Left colon (tissue), 2 donors: ENCODE measurements at places on chromosomes 1 and 21.

DNA sequence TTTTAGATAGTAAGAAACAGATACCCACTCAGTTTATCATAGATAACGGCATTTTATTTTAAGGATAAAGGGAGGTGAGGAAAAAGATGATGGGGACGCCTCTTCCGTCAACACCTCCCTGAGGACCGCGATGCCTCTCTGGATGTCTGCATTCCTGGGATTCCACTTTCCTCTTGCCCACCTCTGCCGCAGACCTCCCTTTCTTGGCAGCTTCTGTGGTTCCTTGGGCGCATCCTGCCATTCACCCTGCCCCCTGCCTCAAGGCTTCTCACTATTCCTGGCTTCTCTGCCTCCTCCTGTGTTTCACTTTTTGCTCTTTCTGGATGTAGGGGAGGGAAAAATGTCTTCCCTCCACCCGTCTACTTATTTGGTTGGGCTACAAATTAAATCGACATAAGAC, 19.9 kb downstream of the HUNK start:
- DNase-seq = no peak

DNA sequence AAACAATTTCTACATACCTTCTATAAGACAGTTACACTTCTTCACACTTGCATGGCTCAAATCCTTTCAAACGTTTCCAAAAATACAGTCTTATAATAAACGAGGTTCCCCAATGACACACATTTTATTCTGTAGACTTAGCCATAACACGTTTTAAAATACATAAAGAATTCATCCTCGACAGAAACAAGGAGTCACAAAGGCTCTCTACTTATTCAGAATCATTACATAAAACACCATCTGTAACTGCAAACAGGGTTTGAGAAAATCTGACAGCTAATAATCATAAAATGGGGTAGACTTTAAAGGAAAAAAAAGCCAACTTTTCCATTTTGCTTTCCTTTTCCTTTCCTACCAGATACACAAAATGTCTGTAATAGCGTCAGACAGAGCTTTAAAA, 1.8 kb downstream of the PIK3R3 start:
- no peak for DNase-seq

DNA sequence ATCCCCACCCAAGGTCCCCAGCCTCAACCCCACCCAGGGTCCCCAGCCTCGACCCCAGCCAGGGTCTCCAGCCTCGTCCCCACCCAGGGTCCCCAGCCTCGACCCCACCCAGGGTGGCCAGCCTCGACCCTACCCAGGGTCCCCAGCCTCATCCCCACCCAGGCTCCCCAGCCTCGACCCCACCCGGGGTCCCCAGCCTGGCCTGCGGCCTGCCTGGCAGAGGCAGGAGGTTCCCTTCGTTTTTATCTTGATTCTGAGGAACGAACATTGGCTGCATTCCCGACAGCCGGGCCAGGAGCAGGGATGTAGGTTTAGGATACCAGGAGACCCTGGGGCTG, 3.4 kb upstream of the PDE9A start:
- no peak for DNase-seq

DNA sequence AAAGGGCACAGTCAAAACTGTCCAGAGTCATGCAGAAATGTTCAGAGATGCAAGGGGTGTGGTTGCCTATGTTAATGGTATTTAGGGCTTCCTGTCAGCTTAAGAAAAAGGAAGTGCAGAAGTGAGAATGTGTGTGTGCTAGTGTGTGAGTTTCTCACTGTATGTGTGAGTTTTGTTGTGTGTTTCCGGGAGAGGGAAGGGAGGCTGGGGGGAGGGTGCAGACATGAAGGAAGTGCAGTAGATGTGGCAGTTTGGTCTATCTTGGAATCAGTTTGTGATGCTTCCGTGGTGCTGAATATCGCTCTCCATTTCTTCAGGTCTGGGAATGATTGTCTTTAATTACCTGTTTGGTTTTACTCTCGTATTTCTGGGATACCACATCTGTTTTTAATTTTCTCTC, 16.5 kb upstream of the ATP6V1G3 start:
- DNase-seq = peak; percentile 47

GRCh38 chr1:58670181-58670580, 29.7 kb downstream of the MYSM1 start:
- no peak for DNase-seq

DNA sequence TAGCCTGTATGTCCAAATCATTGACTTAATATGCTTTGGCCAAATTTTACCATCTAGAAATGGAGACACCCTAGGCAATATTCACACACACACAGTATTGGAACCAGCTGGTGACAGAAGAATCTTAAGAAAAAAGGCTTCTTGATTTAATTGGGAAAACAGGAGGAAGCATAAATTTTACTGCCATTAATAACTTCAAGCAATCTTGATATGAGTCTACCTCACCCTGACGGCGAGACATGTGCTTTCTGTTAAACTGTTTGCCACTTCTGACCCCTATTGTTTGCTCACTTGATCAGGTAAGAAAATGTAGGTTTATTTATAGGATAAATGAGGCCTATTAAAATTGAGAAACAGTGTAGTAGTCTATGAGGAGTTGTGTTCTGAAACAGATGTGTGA, 73.2 kb downstream of the KIFAP3 start:
- no peak for DNase-seq

DNA sequence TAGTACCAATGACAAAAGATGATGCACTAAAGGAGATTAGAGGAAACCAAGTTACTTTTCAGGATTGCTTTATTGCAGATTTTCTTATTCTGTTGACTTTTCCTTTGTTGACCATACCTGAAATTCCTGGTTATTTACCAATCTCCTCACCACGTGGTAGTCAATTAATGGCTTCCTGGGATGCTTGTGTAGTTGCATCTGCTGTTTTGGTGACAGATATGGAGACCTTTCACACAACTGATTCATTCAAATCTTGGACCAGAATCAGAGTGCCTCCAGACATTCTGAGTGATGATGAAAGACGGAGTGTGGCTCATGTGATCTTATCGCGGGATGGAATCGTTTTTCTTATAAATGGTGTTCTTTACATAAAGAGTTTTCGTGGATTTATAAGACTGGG, 91.3 kb downstream of the CATSPERE start:
- no peak for DNase-seq

DNA sequence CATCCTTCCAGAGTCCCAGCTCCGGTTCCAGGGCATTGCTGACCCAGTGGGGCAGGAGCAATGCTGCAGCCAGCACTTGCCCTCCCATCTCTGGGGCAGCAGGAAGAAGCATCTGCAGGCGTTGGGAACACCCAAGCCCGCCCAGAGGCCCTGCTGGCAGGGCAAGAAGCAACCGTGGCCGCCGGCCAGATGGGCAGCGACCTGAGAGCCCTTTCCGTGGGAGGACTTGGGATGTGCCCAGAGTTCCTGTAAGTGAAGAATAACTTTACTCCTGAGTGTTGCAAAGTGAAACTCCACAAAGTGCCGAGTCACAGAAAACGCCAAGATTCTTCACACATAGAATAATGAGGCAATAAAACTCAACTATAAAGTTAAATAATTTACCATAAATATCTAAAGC, 46.0 kb downstream of the GRIK3 start:
- no peak for DNase-seq

GRCh38 chr1:3700631-3701030, 48.3 kb downstream of the TP73 start:
- no peak for DNase-seq

DNA sequence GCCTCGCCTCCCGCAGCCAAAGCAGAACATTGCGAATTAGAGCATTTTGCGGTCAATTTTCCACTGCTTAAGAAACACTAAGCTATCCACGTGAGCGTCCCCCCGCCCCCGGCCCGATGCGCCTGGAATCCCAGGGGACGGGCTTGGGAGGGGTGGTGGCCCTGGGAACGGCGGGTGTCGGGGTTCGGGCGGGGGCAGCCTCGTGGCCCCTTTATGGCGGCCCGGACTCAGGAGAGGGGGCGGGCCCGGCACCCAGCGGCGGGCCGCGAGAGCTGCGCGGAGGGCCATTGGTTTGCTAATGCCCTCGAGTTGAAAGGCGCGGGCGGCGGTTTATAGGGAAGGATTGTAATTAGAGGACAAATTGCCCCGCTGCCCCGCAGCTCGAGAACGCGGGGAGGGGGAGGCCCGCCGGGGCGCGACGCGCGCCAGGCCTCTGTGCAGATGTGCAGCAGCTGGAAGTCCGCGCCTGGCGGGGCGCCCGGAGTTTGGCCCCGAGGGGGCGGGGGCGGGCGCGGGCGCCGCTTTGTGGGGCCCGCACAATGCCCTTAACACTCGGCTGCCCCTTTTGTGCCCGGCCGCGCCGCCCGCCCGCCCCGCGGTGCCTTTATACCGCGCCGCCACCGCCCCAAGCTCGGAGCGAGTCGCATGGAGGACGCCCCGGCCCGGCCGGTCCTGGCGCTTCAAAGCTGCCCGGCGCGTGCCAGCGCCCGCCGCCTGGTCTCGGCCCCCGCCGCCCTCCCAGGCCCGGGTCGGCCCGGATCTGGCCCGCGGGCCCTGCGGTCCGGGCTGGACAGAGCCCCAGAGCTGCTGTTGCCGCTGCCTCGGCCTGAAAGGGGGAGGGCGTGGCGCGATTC, 1.9 kb upstream of the HES3 start:
- no peak for DNase-seq

GRCh38 chr1:8818325-8818775, 910 bp upstream of the RERE start:
- peak; percentile 31 for DNase-seq

DNA sequence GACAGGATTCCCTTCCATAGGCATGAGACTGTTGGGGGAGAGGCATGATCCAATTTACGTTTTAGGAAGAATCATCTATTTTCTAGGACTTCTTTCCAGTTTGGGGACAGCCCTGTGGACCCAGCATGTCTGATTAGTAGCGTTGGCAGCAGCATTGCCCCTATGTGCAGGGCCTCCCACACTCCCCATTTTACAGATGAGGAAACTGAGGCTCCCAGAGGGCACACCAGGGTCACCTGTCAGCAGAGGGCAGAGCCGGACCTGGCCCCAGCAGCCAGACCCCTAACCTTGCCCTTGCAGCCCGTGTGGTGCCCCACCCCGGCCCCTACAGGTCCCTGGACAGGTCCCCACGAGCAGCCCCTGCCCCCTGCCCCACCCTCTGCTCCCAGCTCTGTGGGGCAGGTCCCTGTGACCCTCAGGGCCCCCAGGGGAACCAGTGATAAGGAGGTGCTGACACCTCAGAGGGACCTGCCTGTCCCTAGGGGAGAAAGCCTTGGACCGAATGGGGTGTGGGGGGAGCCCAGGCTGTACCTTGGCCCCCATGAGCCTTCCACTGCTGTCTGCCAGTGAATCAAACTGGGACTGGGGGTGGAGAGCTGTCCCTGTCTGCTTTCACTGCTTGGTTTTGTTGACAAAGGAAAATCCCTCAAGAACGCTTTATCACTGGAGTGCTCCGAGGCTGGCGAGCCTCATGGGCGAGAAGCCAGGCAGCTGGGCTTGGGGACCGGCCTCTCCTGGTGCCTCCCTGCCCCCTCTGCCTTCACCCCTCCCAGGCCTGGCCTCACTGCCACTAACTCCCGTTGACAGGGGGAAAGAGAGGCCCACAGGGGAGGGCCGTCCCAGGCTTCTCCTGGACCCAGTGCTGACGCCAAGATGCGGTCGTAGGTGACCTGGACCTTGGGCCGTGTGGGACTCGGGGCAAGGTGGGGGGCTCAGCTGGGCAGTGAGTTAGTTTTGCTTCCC, 39.4 kb upstream of the CCDC27 start:
- no peak for DNase-seq
